Fibroblast of skin of back (primary cell): ENCODE measurements at places on chromosomes 12 and 14.

- DNase-seq: no peak
Observed at GRCh38 chr14:59585891-59586554, 9.4 kb upstream of the CCDC175 start.

DNA sequence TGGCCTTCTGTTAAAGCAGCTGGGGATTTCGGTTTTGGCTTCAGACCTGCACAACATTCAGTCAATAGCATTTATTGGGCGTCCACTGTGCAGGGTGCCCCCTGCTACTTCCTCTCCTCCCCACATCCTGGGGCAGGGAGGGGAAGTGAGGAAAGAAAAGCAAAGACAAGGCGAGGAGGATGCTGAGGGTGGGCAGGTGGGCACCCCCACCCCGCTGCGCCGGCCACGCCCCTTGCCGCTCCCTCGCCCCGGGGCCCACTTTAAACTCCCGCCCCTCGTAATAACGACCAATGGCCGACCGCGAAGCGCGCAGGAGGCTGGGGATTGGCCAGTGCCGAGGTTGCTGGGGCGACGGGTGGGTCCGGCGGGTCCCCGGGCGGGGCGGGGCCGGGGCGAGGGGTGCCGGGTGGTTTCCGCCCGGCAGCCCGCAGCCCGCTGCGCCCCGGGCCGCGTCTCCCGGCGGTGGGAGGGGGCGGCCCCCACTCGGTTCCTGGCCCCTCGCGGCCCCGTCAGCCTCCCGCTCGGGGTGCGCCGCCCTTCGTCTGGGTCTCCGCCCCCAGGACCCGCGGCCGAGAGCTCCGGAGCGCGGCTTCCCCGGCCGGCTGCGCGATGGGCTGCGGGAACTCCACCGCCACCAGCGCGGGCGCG lies at the start of gene C12orf75:
Gene C12orf75, plus strand, starts transcription at position 409 of the 648 bp plus-strand sequence. Its CDS starts 201 bp downstream, at position 610.
- DNase-seq: peak; percentile 86

- DNase-seq: no peak
Observed at GRCh38 chr12:88529531-88530488, 50.5 kb downstream of the KITLG start.

DNA sequence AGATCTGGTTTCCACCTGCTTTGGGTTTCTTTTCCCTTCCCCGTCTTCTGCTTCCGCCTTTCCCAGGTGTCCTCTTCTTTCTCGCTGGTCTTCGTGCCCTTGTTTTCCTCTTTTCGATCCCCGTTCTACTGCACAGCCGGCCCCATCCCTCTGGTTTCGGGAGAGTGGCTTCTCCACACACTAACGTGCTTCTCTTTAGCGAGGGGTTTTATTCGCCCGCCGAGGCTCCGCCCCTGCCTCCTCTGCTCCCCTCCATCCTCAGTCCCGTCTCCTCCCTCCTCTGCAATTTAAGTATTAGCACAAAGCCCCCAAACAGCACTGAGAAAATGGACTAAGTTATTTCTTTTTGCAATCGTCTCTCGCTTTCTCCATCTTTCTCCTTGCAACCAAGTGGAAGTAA lies at the start of gene SLC7A8:
Gene SLC7A8, minus strand, starts transcription at position 182 of the 400 bp plus-strand sequence. CDS start 746 bp downstream, outside the sequence.
- DNase-seq: no peak

- no peak for DNase-seq
Observed at GRCh38 chr14:90512329-90512991, 115.6 kb downstream of the CALM1 start.

DNA sequence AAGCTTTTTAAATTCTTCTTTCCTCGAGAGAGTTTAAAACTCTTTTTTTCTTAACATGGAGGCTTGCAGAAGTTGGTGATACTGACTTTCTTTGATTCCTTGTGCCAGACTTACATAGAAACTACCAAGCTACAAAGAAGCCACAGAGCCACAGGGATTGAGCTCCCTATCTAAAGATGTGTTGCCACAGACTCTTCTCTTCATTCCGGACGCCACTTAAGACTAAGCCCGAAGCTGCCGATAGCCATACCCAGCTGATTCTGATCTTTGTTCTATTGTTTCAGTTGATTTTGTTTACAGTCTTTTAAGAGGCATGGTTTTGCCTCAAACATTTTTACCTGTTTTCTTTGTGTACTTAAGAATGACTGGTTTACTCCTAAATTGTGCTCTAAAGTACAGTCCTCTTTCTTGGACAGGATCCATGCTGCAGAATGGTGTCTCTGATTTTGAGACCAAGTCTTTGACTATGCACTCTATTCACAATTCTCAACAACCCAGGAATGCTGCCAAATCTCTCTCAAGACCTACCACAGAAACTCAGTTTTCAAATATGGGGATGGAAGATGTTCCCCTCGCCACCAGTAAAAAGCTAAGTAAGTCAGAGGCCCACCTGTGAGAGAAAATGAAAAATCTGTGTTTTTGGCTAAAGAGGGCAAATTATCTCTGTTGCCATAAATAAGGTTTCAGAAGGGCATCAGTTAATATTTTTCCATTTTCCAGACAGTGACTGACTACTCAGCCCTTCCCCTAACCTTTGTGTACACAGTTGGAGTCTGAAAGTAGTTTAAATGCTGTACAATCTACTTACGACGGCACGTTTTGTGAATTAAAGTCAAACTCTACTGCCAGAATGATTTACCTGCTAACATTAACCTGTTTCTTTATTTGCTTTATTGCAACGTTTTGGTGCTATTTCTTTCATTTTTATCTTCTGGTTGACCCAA lies 42.1 kb upstream of the KCNH3 start:
- DNase-seq: no peak

GRCh38 chr12:106305376-106305775 lies 2.8 kb downstream of the TCP11L2 start:
- DNase-seq: no peak

DNA sequence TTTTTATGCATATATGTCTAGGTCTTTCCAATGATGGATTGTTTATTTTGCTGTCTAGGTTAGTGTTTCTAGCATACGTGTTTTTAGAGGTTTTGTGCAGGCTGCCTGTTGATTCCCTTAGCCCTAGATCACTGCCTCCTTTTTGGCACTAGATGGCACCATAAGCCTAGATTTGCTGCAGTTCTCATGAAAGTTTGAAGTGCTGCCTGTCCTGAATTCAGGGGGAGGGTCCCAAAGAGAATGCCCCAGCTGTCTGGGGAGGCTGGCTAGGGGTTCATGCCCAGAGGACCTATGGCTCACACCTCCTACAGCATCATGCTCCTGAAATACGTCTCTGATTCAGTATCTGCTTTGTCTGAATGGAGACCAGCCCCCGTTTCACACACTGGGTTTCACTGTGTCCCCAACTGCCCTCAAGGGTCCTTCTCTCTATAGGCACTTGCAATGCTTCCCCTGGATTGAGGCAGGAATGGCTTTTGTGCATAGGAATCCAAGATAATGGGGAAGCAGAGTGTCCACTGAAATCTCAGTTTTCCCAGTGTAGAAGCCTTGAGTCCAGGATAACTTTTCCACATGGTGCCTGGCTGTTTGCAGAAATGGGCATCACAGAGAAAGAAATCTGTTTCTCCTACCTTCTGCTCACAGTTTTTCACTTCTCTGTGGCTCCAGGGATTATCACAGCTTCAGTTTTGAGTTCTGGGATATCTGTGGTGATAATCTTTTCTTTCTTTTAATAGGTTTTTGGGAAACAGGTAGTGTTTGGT lies 14.2 kb upstream of the TXNRD1 start:
- DNase-seq: peak; percentile 61

DNA sequence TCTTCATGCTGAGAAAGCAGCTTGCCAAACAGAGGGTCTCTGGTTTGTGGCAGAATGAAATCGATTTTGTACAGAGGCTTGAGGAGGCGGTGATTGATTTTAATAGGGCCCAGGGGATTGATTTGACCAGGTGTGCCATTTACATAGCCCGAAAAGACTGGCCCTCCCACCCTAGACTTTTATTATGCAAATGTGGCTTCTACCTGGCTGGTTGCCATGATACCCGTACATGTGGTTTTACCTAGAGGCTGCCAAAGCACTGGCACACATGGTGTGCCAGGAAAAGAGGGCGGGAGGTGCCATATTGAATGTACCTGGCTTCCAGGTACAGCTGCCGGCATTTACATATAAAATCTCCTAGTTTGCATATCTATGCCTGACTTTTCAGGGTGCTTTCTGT lies 18.0 kb upstream of the GUCY2C start:
- DNase-seq: no peak

GRCh38 chr12:64943686-64944085 lies 119.2 kb downstream of the TBC1D30 start:
- DNase-seq: no peak

DNA sequence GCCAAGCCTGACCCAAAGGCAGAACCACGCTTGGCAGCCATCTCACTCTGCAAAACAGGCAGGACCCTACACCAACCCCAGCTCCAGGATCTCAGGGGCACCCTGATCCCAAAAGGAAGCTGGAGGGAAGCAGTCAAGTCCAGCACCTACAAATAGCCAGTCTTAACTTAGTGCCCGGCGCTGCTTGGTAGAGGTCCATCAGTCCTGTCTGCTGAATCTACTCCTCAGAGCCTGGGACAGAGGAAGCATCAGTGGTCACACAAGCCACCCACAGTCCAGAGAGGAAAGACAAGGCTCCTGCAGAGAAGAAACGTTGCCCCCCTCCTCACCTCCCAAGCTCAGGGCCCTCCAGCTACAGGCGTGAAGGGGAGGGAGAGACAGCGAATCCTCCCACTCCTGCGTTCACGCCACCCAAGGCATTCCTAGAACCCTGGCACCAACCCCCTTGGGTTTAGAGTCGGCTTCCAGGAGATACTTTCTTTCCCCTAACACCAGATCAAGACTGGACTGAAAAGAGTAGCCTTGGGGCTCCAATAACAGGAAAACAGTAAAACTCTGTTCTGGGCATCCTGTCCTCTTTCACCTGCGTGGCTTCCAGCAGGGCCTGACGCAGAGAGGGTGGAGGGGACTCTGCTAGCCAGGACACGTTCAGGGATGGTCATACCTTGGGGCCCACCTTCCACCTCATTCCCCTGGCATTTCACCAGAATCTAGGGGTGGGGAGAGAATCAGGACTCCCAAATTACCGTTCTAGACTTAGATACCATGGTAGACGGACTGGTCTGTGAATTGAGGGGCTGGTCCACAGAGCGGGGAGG lies 1.2 kb downstream of the PXN start:
- DNase-seq: no peak

- peak; percentile 65 for DNase-seq
Observed at GRCh38 chr12:103548622-103549601, 38.2 kb upstream of the STAB2 start.

GRCh38 chr12:53696655-53697331 lies 20.9 kb upstream of the ATP5MC2 start:
- DNase-seq: no peak

GRCh38 chr12:1934831-1935230 lies 16.4 kb upstream of the CACNA2D4 start:
- DNase-seq: no peak
